ENCODE measurements at places on chromosomes 4 and X. TPM values are rescaled to one million over a fixed set of nuclear protein-coding genes. Genes with fewer than 3 reads are reported as not detected.

RNF175 gene
- 9.4 TPM for total RNA-seq

SLC34A2 gene
- total RNA-seq: not detected

EXOC1L gene
- total RNA-seq: not detected

SLIT2 gene
- total RNA-seq: 2.2 TPM

NSUN7 gene
- 0.32 TPM for total RNA-seq

SUPT20HL2 gene
- total RNA-seq: not detected

SPATA4 gene
- 0.13 TPM for total RNA-seq

RHOXF2B gene
- total RNA-seq: not detected

ASB11 gene
- not detected for total RNA-seq

MUC7 gene
- total RNA-seq: not detected

CCKAR gene
- not detected for total RNA-seq

RTL5 gene
- total RNA-seq: 2.6 TPM

All from epithelial cell of alveolus of lung (primary cell).